ENCODE measurements at places on chromosomes 12 and 14.
A peak's percentile ranks its signal among the peaks of the same experiment; 100 is the strongest.

GRCh38 chr12:76106631-76107030 is 22.1 kb upstream of the NAP1L1 start:
- DNase-seq: no peak

- peak; percentile 20 for DNase-seq
These were observed 55.8 kb downstream of the SRRM4 start for GRCh38 chr12:119036878-119037825.

DNA sequence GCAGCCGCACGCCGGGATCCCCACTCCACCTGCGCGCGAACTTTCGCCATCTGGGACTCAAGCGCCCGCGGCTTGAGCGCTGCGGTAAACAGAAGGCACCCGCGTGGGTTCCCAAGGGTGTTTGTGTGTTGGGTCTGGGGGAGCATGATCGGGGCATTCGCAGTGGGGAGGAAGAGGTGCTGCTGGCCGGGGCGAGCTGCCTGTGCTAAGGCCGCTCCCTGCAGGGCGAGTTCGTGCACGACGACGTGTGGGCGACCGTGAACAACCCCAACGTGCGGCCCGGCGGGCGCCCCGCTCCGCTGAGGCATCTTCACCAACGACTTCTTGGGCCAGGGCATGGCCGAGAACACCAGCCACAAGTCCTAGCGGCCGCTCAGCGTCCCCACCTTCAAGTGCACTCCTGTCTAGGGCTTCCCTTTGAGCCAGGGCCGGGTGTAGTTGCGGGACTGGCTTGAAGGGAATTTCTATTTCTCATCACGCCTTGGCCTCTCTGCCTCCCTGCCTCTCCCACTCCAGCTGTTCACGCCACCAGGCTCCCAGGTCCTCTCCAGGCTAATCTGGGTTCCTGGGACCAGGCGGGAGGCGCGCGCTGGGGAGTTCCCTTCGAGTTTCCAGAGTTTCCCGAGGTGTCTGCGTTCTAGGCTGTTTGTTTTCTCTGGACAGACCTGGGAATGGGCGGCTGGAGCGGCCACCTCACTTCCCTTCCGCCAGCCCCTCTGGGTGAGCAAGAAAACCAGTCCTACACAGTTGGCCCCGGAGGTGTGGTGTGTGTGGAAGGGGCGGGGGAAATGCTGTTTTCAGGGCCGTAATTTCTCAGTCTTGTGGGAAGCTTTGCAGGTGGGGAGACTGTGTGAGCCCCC is 417.8 kb upstream of the TMTC1 start:
- DNase-seq: no peak

- no peak for DNase-seq
These were observed 558 bp downstream of the TEX22 start for GRCh38 chr14:105398726-105399465.

GRCh38 chr12:86006727-86007126 is 132.6 kb downstream of the NTS start:
- no peak for DNase-seq

GRCh38 chr14:57073986-57074385 is 194.7 kb downstream of the EXOC5 start:
- DNase-seq: no peak

- DNase-seq: no peak
These were observed 385.3 kb upstream of the DDHD1 start for GRCh38 chr14:53538316-53538881.

GRCh38 chr14:39303115-39303514 is 69.4 kb downstream of the MIA2 start:
- no peak for DNase-seq

GRCh38 chr12:69068448-69068847 is 135.5 kb upstream of the CPM start:
- no peak for DNase-seq

GRCh38 chr14:63524537-63525155 is 18.5 kb downstream of the PPP2R5E start:
- no peak for DNase-seq

DNA sequence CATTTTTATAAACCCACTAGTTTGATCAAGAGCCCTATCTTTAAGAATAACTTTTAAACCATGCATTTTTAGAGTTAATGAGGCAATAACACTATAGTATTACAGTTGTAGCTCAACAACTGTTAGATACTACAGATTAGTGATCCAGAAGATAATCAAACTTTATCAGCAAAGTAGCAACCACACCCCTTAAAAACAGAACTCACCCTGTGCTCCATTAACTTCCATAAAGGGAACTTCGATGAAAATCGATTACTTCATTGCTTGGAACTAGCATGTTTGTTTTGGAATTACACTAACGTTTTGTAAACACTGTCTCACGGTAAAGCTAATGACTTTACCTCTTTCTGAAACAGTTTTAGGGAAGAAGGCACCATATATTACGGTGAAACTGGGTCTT is 1.4 kb downstream of the SGPP1 start:
- no peak for DNase-seq

- no peak for DNase-seq
These were observed 20.6 kb downstream of the GNG2 start for GRCh38 chr14:51880835-51881580.

DNA sequence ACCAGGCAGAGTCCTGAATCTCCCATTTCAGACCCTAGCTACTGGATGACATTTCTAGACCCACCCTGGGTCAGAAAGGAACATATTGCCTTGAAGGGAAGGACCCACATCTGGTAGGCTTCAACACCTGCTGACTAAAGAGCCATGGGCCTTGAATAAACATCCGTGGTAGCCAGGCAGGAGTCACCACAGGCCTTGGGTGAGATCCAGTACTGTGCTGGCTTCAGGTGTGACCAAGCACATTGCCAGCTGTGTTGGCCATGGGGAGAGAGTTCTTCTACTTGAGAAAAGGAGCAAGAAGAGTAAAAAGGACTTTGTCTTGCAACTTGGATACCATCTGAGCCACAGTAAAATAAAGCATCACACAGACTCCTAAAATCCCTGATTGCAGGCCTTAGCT is 332.6 kb downstream of the SLC16A7 start:
- no peak for DNase-seq

GRCh38 chr12:3933074-3933818 is 60.0 kb upstream of the PARP11 start:
- DNase-seq: no peak

DNA sequence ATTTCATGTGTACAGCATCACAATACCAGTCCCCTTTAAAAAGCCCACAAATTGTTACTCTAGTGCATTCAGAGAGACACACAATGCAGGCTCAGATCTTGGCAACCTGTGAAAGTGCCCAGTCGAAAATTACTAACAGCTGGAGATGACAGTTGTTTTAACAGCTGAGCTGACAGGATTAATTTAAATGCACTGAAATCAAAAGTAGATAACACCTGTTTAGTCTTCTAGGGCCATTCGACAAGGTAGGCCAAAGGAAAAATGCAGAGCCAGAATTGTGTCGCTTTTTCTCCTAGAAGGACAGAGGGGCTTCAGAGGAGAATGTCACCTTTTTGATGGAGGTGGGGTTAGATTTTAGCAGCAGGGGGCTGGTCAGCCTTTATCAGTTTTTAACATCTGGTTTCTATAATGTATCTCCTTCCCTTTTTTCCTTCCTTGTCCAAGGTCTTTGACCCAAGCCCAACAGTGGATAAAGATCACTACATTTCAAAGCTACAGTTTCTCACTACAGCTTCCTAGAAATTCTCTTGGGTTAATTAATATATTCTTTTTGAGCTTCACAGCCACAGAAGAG is 139.1 kb downstream of the SOX5 start:
- DNase-seq: no peak

GRCh38 chr14:75294649-75295033 is 16.0 kb downstream of the FOS start:
- no peak for DNase-seq

- DNase-seq: no peak
These were observed 2.5 kb downstream of the OXA1L start for GRCh38 chr14:22768947-22769346.

DNA sequence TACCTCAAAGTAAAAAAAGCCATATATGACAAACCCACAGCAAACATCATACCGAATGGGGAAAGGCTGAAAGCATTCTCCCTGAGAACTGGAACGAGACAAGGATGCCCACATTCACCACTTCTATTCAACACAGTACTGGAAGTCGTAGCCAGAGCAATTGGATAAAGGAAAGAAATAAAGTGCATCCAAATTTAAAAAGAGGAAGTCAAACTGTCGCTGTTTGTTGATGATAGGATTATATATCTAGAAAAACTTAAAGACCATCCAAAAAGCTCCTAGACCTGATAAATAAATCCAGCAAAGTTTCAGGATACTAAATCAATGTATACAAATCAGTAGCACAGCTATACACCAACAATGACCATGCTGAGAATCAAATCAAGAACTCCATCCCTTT is 5.2 kb downstream of the NDUFA12 start:
- DNase-seq: no peak

- no peak for DNase-seq
These were observed 16.0 kb downstream of the NR2C1 start for GRCh38 chr12:95057424-95057823.

GRCh38 chr14:29637411-29637810 is 290.2 kb downstream of the PRKD1 start:
- peak; percentile 74 for DNase-seq

DNA sequence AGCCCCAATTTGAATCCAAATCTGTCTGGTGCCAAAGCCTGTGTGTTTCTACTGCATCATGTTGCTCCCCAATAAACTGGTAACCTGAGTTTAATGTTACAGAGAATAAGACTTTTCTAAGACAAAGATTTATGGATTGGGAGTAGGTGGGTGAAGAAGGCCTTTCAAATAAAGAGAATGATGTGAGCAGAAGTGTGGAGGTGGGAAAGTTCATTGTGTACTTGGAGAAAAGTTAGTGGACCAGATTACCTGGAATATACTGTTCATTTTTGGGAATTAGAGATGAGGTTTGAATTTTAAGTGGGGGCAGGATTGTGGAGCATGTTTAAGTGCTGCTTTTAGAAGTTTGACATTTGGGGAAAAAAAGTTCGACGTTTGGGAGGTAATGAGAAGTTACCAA is 3.1 kb downstream of the FRS2 start:
- no peak for DNase-seq

DNA sequence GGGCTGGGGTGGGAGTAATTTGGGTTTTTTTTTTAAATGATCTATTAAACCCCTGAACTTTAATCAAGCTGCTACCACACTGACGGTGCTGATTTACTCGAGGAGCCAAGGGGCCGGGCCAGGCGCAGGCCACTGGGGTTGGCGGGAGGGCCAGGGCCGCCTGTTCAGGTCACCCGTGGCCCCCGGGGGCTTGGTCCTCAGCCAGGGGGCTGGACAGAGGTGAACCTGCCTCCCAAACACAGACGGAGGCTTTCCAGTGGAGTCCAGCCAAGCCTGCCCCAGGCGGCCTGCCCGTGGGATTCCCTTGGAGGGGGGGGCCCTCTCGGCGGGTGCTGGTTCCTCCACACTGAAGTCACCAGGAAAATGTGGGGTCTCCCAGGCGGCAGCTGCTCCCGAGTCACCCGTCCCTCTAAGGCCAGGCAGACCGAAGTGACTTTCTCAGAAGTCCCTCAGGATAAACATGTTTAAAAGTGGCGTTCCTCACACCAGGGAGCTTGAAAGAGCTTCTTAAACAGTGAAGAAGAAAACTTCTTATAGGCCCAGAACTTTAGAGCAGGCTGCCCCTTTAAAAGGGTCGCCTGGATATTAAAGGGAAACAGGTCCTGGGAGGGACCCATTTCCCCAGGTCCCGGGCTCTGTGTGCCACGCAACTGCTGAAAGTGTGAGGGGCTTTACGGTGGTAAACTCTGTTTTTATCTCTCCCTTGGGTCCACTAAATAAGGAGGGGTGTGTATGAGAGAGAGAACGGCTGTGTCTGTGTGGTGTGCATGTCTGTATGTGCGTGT is 167.2 kb upstream of the GSC start:
- peak; percentile 73 for DNase-seq

DNA sequence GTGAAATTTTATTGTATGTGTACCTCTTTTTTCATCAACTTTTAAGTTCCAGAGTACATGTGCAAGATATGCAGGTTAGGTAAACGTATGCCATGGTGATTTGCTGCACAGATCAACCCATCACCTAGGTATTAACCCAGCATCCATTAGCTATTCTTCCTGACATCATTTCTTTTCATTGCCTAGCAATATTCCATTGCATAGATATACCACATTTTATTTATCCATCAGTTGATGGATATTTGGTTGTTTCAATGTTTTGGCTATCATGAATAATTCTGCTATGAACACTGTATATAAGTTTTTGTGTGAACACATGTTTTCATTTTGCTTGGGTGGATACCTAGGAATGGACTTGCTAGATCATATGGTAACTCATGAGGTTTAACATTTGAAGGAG is 439.9 kb upstream of the SOX5 start:
- no peak for DNase-seq

DNA sequence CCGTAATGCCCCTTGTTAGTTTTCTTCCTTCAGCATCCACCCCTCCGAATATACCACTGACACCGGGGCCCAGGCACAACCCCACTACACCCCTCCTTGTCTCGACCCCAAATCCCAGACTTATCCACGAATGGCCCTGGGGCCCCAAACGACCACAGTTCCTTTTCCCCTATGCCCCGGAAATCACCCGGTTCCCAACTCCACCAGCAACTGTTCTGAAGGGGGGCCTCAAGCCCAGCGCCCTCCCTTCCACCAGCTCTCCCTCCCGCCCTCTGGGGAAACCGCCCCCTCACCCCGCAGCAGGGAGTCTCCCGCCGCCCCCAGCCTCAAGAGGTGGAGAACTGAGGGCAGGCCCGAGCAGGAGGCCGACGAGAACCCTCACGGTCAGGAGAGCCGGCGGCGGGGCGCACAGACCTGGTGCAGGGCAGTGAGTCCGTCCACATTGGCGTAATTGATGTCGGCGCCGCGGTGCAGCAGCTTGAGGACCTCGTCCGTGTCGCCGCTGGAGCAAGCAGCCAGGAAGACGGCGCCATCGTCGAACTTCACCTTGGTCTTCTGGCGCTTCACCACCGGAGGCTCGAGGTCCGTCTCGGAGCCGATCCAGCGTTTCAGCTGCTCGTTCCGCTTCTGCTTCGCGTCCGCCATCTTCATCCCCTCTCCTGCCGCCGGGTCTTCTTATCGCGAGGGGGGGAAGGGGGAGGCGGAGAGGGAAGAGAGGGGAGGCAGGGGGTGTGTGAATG is 446 bp downstream of the PPP1R12A start:
- DNase-seq: peak; percentile 82

GRCh38 chr12:81588235-81589008 is 170.7 kb downstream of the PPFIA2 start:
- DNase-seq: no peak

DNA sequence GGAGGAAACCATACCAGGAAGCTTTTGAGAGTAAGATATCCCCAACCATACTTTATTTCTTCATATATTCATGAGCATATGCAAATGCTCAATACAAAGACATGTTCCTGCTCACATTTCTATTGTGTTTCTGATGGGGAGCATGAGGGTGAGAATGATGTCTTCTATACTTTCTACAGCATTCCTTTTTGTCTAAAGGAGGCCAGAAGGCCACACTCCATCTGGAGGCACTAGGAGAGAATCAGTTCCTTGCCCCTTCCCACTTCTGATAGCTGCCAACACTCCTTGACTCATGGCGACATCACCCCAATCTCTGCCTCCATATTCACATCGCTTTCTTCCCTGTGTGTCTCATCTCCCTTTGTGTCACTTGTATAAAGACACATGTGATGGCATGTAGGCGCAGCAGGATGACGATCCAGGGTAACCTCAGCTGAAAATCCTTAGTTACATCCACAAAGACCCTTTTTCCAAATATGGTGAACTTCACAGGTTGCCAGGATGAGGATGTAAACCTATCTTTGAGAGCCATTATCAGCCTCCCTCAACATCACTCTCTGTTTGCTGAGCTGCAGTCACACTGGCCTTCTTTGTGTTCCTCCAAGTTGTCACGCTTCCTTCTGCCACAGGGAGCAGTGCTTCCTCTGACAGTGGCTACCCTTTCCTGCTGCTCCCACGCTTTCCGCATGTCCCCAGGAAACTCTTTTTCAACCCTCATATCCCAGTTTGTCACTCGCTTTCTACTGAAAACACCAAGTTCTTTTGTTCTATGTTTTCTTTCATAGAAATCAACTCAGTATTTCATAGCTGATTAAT is 96.9 kb downstream of the STXBP6 start:
- DNase-seq: no peak

All from femur (tissue), 1 donor.